Esophagus squamous epithelium (tissue), 5 donors: ENCODE measurements at places on chromosomes 6 and 20.

GRCh38 chr20:62603021-62603906 lies 39.0 kb upstream of the SLCO4A1 start:
- DNase-seq = no peak

GRCh38 chr6:3535033-3535775 lies 78.4 kb upstream of the SLC22A23 start:
- DNase-seq = no peak

DNA sequence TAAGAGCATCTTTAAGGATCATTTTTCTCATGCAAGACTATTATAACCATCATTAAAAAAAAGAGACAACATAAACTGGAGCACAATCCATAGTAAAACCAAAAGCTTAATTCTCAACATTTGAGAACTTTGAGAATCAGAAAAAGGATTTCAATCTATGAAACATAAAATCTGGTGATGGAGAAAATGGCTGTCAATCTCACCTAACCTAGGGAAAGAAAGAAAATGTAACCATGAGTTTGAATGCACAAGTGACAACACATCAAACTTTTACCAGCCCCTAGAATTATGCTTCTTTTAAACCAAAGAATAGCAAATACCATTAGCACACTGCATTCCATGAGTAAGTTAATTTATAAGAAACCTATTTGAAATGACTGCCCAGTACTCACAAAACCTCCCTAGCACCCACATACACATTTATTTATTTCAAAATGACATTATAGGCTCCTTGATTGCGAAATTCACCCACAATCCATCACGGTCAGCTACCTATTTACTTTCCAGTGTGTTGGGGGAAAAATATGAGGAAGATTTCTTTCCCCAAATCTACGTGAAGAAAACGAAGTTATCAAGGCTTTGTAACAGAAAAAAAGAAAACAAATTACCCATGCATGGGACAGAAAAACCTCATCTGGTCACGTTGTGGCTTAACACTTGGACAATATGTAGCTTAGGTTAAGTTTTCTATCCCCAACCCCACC lies 828 bp downstream of the ASCC3 start:
- DNase-seq = no peak

- no peak for DNase-seq
These were observed 307.9 kb upstream of the SLC35B3 start for GRCh38 chr6:8743170-8743745.

- DNase-seq = no peak
These were observed 35.9 kb upstream of the IRAK1BP1 start for GRCh38 chr6:78831492-78831891.

- DNase-seq = no peak
These were observed 11.1 kb downstream of the CSNK2A1 start for GRCh38 chr20:532530-532929.
